ENCODE measurements at places on chromosomes 11 and 22. TPM values are rescaled to one million over a fixed set of nuclear protein-coding genes. Genes with fewer than 3 reads are reported as not detected.

The KRTAP5-2 gene
- not detected for total RNA-seq

The LRRN4CL gene
- total RNA-seq, result 41.4 TPM

DNA sequence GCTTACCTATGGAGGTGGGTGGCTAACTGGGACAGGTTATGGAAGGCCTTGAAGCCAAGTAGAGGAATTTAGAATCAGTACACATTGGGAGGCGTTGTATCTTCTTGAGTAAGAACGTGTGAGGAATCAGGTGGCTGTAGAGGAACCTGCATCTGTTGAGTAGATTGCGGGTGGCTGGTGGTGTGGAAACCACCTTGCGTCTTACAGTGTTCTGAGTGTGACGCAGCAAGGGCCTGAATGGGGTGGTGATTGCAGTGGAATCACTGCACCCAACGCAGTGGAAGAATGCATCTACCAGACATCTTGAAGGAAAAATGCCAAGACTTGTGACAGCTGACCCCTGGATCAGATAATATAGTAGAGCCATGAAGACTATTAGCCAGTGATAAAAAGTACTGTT is 110.8 kb upstream of the NNMT start:
- DNase-seq, result no peak

GRCh38 chr11:134562941-134563471 is 151.0 kb upstream of the B3GAT1 start:
- DNase-seq, result no peak

DNA sequence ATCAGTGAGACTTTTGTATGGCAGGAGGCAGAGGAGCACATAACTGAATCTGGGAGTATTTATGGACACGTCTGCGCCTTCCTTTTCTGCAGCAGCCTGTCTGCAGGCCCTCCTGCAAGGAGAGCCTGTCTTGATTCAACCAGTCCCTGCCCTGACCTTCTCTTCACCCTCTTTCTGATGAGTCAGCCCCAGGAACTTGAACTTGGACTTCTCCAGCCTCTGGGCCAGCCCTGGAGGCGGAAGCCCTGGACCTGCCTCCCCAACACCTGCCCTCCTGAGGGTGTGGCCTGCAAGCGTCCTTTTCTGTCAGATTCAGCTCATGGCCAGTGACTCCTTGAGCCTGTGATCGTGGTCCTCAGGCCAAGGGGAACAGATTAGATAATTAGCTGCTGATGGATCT is 20.0 kb downstream of the DAGLA start:
- peak; percentile 74 for DNase-seq

DNA sequence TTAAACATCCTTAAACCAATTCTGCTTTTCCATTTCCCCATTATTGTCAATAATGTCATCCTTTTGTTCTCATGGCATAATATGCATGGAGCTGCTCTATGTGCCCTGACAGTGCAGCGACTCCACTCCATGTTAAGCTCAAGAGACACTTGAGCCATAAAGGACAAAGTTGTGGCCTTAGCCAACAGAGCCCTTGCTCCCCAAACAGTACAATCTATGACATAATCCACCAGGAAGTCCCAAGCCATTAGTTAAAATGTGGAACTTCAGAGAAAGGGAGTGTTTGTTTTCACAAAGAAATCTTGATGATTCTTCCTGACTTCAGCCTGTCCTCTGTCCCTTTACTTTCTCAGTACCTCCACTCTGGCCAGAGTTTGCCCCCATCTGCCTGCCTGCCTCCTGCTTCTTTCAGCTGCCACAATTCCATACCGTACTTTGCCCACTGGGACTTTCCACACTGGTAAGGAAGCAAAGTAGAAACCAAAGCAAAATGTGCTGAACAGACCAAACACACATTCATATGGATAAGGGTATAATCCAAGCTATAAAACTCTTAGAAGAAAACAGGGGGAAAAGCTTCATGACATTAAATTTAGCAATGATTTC is 46.3 kb upstream of the ZC3H12C start:
- DNase-seq, result no peak

The LTBP3 gene
- 27.3 TPM for total RNA-seq

The PGR gene
- total RNA-seq, result not detected

- no peak for DNase-seq
Measured at GRCh38 chr11:86749376-86749775, 51.0 kb upstream of the PRSS23 start.

The PKP3 gene
- 3.7 TPM for total RNA-seq

DNA sequence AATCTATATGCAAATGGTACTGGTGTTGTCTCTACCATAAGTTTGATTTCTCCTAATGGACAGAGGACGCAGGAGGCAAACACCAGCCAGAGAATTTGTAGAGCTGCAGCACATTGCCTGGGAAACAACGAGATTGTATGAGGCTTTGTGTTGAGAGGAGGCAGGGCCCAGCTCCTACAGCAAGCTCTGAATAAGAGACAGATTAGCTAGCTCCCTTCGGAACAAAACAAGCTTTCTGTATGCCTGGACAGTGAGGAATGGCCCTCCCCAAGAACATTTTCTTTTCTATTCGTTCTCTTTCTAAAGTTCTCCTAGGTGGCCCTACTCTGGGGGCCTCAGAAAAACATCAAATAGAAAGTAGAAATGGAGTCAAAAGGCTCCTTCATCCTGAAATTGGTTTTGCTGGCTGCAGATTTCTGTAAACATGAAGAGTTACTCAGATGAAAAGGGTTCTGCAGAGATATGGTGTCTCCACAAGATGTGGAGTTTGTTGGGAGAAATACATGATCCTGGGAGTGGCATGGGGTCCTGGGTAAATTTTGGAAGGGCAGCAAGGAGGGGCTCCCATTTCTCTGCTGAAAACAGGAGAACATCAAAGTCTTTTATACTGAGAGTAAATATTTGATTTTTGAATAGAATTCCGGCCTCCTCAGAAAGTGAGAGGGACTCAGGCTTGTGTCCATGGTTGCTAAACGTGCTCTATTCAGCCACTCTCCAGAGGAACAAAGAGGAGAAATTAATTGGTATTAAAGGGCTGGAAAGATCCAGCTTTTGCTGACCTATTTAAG is 6.8 kb upstream of the HEPACAM start:
- DNase-seq, result no peak

The SCUBE2 gene
- total RNA-seq, result 0.11 TPM

The HEPN1 gene
- total RNA-seq, result not detected

GRCh38 chr11:8310743-8311298 is 47.1 kb upstream of the LMO1 start:
- DNase-seq, result no peak

The SLC17A6 gene
- total RNA-seq, result not detected

GRCh38 chr22:42286205-42286604 is 15.8 kb upstream of the TCF20 start:
- no peak for DNase-seq

The BTBD18 gene
- total RNA-seq, result not detected

GRCh38 chr22:49950396-49950994 is 10.1 kb upstream of the PIM3 start:
- DNase-seq, result no peak

GRCh38 chr22:33110562-33111163 is 52.5 kb upstream of the SYN3 start:
- DNase-seq, result no peak

GRCh38 chr22:44577391-44578109 is 79.5 kb upstream of the RTL6 start:
- no peak for DNase-seq

DNA sequence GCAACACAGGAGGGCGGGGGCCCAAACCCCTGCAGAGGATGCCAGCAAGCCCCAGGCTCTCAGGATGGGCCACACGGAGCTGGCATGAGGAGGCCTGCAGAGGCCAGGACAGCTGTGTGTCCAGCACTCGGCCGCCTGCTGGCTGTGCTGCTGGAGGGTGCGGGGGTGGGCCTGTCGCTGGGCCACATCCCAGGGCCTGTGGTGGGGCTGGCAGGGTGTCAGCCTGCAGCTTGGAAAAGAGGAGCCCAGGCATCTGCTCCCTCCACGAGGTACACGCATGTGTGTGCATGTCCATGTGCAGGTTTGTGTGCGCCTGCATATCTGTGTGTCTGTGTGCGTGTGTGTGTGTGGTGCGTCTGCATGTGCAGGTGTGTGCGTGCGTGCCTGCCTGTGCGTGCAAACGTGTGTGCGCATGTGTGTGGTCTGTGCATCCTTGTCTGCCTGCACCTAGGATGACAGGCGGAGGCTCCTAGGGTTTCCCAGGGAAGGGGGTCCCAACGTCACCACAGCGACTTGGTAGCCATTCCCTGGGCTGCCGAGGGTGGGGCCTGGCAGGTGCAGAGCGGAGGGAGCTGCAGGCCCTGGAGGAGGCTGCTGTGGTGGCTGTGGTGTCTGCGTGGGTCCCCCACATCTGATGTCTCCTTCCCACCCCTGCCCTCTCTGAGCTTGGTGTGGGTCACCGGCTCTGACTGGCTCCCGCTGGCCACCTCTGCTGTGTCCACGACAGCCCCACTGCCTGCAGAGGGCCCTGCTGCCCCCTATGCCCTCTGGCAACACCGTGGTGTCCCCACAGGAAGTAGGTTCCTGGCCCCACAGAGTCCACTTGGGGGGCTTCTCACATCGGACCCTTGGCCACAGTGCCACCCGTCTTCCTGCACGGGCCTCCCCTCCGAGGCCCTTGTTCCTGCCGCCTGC is 17.1 kb downstream of the BRSK2 start:
- no peak for DNase-seq

DNA sequence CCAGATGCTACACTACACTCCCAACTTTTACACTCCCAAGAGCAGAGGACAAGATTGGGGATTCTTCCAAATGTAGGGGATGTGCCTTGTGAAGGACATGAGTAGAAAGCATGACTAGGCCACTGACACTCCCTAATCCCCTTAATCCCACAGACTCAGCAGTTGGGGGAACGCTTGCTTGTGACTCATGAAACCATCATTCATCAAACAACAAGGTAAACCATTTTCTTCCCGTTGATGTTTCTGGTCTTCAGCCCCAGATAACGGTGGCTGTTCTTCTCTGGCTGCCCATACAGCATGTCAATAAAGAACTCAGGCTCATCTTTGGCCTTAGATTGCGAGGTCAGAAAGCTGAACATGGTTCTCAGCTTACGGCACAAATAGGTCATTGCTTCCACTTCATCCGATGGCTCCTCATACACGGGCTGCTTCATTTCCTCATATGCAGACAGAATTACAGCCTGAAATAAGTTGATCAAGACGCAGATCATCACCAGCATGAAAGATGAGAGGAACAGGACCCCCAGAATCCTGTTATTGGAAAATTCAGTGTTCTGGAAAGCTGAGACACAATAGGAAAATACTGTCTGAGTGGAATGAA is 6.4 kb upstream of the CDPF1 start:
- DNase-seq, result peak; percentile 87

GRCh38 chr22:23226497-23226850 is 46.2 kb downstream of the BCR start:
- peak; percentile 65 for DNase-seq

The TBX10 gene
- total RNA-seq, result not detected

DNA sequence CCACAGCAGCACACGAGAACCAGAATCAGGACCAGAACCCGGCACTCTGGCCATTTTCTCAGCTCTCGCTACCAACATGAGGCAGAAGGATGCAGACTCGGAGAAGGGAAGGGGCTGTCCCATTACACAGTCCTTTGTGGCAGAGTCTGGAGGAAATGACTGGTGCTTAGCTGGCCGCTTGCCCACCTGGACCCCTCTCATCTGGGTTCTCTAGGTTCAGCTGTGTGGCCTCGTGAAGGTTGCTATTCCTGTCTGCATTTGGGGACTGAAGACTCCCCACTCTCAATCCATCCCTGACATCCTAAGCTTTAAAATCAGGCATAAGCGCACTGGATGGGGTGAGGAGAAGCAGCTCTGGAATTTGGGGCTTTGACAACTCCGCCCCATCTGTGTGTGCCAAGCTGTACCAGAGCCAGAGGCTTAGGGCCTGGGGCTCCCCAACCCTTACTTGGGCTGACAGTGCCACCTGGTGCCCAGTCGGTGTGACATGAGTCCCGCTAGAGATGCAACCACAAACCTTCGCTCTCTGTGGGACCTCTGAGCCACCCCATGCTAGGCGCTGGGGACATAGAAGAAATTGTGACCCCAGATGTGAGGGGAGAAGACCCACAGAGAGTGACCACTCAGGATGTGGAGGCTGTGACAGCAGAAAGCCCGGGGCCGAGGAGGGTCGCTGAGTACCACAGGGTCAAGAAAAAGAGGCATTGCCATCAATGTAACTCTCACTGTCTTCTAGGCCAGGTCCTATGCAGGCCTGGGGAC is 35.8 kb upstream of the FCHSD2 start:
- peak; percentile 70 for DNase-seq

DNA sequence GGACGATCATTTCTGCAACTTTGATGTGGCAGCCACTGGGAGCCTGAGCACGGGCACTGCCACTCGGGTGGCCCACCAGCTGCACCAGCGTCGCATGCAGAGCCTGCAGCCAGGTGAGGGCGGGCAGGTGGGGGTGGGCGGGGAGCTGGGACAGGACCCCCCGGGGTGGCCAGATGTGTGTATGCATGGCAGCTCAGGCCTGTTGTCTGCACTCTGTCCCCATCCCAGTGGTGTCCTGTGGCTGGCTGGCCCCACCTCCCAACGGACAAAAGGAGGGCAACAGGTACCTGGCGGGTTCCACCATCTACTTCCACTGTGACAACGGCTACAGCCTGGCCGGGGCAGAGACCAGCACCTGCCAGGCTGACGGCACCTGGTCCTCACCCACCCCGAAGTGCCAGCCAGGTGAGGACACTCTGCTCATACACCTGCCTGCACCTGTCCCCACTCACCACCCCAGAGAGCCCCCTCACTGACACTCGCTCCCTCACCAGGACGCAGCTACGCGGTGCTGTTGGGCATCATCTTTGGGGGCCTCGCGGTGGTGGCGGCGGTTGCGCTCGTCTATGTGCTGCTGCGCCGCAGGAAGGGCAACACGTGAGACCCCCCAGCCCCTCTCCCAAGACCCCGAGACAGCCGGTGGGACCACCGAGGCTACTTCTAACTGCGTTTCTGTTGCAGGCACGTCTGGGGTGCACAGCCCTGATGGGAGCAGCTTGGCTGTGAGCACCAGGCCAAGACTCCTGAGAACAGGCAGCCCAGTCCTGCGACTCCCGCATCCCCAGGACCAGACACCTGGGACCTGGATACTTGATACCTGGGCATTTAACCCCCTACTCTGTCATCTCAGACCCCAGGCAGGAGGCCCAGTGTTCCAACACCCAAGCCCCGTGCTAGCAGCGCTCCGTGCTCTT is 6.7 kb downstream of the SUSD2 start:
- DNase-seq, result no peak

GRCh38 chr11:39304586-39304985 is 2154.9 kb downstream of the LRRC4C start:
- DNase-seq, result no peak

The KRTAP5-8 gene
- not detected for total RNA-seq
